CD8-positive, alpha-beta memory T cell (primary cell): ENCODE measurements at places on chromosomes 12 and 14.

GRCh38 chr14:31025367-31026076 is at the start of gene AP4S1:
AP4S1 (plus strand) TSS chr14:31025649; CDS start chr14:31066197, 40,548 bp downstream.
- peak; percentile 45 for DNase-seq

DNA sequence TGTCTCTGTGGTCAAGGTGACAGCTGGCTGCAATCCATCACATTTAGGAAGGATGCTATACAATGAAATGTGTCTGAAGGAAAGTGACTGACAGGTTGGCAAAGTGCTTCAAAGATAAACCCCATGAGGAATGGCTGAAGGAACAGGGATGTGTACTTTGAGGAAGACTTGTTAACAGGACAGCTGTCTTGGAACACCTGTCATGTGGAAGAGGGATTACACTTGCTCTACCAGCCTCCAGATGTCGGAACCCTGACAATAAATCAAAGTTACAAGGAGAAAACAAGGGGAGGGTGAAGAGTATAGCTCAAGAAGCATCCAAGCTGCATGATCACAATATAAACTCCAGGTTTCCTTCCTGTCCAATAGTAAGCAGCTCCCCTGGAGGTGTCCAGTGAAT is 147.8 kb upstream of the TMCC3 start:
- DNase-seq = no peak

GRCh38 chr14:25381498-25381897 is 331.6 kb upstream of the STXBP6 start:
- no peak for DNase-seq

DNA sequence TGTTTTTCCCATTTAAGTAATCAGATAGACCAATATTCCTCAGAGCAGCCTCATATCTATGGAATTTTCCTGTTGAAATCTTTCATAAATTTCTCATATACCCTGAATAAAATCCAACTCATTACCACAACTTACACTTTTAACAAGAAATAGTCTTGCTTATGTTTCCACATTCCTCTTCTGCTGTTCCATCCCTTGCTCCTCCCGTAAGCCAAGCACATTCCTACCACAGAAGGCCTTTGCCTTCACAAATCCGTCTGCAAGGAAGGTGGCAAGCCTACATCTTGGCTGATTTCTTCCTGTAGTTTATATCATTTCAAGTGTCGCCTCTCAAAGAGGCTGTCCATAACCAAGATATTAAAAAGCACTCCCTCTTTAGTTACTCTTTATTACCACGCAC is 127.7 kb downstream of the C12orf50 start:
- no peak for DNase-seq

- no peak for DNase-seq
Measured at GRCh38 chr14:62934439-62934838, 110.8 kb downstream of the KCNH5 start.

DNA sequence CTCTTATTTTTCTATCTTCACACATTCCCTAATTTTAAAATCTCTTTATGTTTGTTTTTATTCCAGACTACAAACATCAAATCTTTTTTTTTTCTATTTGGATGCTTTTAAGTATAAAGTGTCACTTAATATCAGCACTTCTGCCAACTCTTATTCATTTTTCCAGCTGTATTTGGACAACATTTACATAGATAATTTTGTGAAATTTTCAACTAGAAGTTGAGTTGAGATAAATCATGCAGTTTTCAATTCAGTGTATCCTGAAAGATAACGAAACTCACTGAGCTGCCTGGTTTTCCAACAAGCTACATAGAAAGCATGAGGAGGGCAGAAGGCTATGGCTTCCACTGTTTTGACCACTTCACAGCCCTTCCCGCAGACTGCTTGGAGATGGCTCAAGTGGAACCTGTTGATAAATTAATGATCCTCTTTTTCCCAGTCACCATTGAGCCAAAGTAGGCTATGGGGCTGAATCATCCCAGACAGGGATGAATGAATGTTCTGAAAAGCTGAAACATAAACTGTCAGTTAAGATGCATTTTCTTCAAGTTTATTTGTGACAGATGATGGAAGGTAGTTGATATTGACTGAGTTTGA is 213.9 kb downstream of the RAD51B start:
- no peak for DNase-seq
